ENCODE measurements at places on chromosomes 11 and 22.
A peak's percentile ranks its signal among the peaks of the same experiment; 100 is the strongest.

GRCh38 chr11:1504581-1505290, 18.2 kb upstream of the MOB2 start:
- DNase-seq: no peak

- DNase-seq: no peak
Observed at GRCh38 chr22:40328546-40329456, 17.5 kb upstream of the ADSL start.

GRCh38 chr11:128055576-128056217, 531.7 kb downstream of the ETS1 start:
- no peak for DNase-seq

DNA sequence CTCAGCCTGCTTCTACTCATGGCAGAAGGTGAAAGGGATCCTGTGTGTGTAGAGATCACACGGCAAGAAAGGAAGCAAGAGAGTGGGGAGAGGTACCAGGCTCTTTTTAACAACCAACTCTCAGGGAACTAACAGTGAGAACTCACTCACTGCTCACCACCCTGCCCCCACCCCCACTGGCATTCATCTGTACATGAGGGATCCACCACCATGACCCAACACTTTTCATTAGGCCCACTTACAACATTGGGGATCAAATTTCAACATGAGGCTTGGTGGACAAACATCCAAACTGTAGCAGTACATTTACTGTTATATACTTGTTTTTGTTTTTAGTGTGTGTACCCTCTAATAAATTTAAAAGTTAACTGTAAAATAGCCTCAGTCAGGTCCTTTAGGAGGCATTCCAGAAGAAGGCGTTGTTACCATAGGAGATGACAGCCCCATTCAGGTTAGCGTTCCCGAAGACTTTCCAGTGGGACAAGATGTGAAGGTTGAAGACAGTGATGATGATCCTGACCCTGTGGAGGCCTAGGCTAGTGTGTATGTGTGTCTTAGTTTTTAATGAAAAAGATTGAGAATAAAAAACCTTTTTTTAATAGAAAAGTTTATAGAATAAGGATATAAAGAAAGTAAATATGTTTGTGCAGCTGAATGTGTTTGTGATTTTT, 11.3 kb downstream of the CUL5 start:
- DNase-seq: no peak

- peak; percentile 92 for DNase-seq
Observed at GRCh38 chr11:122696662-122697061, 41.1 kb downstream of the UBASH3B start.

GRCh38 chr11:74896311-74896710, 52.6 kb downstream of the XRRA1 start:
- no peak for DNase-seq

DNA sequence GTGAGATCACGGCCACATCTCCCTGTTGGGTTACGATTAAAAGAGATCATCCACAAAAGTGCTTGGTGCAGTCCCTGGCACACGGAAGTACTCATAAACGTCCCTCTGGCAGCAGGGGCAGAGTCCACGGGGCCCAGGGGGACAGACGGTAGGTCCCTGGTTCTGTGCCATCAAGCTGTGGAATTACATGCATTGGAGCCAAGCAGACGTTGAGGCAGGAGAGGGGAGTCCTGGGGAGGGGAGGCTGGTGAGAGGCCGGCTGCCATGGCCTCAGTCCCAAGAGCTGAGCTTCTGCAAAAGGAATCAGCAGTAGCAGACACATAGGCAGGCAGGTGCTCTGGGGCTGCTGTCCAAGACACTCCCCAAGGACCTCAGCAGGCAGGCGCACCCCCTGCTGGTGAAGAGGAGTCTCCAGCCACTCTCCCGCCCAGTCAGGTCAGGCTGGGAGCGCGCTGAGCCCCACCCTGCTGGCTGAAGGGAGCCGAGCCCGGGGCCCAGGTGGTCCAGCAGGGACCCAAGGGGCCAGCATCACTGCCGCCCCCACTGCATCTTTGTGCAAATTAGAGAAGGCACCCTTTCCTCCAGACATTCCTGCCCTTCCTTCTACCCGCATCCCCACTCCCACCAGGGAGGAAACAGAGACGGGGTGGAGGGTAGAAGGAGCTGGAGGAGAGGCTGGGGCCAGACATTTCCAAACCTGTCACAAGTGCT, 7.6 kb upstream of the KCTD17 start:
- DNase-seq: peak; percentile 74

GRCh38 chr11:65468874-65469333, 29.9 kb upstream of the MALAT1 start:
- DNase-seq: peak; percentile 84

DNA sequence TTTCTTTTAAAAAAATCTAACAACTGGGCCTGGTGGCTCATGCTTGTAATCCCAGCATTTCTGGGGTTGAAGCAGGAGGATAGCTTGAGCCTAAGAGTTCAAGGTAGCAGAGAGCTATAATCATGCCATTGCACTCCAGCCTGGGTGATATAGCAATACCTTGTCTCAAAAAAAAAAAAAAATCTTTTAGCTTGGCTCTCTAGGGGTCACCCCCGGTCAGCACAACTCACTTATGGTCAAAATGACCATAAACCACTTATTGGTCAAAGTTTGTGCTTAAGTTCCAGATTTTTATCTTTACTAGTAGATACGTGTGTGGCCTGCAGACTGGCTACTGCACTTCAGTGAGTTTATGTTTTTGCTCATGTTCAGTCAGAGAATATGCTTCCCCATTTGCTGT, 6.3 kb upstream of the SPDYC start:
- DNase-seq: no peak

DNA sequence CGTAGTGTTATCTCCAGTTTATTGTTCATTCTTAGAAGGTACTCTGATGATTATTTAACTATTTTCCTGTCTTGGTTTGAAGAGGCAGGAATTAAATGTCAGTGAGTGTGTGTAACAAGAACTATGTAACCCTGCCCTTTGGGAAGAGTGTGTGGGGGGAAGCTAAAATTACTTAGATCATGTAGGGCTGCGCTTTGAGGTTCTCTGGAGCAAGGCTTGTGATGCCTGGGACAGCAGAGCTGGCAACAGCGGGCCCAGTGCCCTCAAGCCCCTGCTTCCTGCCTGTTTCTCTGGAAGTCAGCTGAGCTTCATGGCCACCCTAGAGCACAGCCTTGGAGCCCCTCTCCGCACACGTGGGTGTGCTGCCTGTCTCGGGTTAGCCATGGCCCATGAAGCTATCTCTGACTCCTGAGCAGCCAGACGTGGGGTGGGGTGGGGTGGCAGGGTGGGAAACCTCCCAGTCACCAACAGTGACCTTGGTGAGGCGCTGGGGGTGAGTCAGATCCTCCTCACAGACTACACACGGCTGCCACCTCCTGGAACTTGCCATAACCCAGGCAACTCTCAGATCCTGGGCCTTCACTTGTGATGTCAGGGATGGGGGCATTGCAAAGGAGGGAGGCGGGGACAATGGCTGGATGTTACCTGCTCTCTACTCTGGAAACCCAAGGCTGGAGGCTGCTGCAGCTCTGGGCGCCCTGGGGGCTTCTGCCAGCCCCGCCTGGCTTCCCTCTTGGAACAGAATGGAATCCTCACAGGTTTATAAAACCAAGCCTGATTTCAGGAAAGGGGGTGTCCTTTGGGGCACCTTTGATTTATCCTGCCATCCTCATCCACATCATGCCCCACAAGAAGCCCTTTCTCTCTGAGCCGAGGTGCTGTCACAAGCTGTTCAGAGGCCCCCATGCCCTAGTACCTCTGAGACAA, 88.6 kb downstream of the SNX19 start:
- DNase-seq: peak; percentile 53

DNA sequence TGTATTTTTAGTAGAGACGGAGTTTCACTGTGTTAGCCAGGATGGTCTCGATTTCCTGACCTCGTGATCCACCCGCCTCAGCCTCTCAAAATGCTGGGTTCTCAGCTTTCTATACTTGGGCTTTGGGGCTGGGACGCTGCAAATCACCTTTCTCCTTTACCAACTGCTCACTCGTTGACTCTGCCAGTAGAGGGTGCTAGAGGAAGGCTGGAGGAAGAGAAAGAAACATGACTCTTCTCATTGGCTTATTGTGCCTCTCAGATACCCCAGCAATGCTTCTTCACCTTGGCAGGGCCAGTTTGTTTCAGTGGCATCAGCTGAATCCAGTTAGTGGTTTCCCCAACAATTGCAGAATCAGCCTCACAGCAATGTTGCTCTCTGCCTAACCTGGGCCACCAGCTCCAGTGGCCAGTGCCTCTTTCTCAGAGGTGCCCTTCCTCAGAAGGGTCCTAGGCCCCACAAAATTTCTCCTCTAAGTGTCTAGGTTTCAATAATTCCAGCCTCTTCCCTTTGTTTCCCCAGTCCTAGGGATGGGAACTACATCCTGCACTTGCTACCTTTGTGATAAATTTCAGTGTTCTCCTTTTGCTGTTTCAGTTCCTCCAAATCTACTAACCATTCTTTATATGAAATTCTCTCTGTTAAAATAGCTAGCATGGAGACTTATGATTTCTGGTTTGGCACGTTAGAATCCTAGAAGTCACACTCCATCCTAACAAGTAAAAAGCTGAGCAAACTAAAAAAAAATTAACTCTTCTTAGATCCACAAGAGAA, 71.5 kb upstream of the VSTM5 start:
- DNase-seq: peak; percentile 44

DNA sequence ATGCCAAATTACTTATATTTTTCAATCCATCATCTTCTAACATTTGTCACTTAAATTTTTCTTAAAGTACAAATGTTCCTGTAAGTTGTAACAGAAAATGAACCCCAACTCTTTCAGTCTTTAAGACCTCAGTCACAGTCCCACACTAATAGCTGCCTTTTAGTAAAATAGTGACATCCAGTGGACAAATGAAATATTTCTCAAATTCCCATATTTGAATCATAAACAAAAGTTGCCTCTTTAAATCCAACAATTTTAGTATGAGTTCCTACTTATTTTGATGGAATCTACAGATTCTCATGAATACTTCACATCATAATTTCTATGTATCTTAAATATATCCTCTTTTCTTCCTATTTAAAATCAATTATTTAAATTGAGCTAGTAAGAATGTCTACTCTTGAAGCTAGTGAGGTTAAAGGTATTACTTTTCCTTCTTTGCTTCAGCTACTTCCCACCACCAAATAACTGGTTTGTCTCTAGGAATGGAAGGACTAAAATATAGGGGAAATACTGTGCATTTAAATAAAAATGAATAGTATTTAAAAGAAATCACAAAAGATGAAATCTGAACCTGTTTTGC, 9.2 kb downstream of the LIN7C start:
- no peak for DNase-seq

DNA sequence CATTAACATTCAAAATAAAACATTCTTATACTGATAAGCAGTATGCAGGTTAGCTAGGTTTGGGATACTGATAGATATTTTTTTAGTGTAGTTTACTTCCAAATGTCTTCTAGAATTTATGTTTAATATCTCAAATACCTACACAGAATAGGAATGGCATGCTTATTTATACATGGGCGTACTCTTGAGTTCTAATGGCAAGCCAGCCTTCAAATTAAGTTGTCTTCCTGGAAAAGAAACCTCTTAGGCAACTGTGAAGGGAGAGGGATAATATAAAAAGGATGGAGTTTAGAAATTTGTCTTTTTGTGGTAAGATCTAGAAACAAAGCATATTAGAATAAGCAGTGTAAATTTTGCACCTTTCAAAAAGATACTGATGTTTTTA, 65.4 kb downstream of the MTMR3 start:
- DNase-seq: no peak

DNA sequence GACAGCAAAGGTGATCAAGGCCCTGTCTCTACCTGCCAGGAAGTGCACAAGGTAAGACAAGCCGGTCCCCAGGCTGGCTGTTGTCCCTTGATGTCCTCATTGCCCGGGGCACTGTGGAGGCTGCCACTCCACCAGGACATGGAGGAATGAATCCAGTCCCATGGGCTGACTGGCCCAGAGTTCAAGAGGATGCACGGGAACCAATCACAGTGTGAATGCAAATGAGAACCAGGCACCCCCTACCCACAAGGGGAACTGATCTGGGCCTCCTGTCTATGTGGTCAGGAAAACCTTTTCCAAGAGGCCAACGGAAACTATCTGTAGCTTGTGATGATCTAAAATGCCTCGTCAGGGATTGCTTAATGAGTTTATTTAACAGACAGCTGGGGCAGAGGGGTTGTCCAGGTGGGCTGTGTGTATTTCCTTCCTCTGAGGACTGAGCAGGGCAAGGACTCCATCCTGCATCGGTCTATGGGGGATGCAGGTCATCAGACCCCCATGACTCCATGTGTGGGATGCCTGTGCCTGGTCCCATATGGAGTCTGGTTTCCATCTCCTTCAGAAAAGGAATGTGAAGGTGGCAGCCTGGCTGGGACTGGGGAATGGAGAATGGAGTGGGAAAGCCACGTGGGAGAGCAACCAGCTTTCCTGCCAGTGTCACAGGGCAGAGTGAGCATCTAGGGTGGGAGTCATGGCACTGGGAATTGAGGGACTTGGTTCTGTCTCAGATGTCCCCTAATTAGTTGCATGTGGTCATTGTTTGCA, 60.5 kb downstream of the CD82 start:
- no peak for DNase-seq

DNA sequence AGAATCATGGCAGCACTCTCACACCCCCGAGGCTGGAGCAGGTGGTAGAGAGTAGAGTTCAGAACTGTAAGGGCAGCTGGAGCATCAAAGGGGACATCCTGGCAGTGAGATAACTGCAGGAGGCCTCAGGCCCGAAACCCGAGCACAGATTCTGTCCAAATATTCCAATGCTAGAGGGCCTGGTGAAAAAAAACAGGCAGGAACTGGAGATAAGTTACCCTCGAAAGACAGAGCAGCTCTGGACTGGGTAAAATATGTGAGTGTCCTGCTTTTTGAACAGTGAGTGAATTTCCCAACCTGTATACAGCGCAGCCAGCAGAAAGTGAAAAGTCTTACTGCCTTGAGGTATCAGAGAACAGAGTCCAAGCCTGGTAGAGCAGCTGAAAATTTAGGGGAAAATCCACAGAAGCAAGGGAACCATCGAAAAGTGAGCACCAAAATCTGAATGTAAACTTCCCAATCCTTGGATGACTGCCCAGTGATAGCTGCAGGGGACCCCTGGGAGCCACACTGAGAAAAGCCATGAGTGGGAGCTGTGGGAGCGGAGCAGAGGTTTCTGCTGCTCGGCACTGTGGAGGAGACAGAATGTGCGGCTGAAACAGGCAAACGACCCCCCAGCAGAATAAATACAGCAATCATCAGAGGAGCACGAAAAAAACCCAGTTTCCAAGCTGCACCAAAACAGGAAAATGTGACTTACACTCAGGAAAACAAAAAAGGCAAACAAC, 50.6 kb downstream of the WNT11 start:
- no peak for DNase-seq

GRCh38 chr11:81839016-81839415, 894.6 kb downstream of the FAM181B start:
- DNase-seq: no peak

- DNase-seq: peak; percentile 86
Observed at GRCh38 chr22:19766511-19767426, 6.2 kb downstream of the TBX1 start.
